ENCODE measurements at places on chromosomes 12 and 14. TPM values are rescaled to one million over a fixed set of nuclear protein-coding genes. Genes with fewer than 3 reads are reported as not detected.

The SCNN1A gene
- 29.2 TPM for total RNA-seq

GRCh38 chr12:80620281-80620680 is 87.2 kb upstream of the MYF6 start:
- no peaks in the 10 kb centered on the region for H3K27me3 ChIP-seq
- no peaks in the 10 kb centered on the region for H3K36me3 ChIP-seq
- no peak overlapping the region for H3K4me3 ChIP-seq
- H3K27ac ChIP-seq: no peak overlapping the region

DNA sequence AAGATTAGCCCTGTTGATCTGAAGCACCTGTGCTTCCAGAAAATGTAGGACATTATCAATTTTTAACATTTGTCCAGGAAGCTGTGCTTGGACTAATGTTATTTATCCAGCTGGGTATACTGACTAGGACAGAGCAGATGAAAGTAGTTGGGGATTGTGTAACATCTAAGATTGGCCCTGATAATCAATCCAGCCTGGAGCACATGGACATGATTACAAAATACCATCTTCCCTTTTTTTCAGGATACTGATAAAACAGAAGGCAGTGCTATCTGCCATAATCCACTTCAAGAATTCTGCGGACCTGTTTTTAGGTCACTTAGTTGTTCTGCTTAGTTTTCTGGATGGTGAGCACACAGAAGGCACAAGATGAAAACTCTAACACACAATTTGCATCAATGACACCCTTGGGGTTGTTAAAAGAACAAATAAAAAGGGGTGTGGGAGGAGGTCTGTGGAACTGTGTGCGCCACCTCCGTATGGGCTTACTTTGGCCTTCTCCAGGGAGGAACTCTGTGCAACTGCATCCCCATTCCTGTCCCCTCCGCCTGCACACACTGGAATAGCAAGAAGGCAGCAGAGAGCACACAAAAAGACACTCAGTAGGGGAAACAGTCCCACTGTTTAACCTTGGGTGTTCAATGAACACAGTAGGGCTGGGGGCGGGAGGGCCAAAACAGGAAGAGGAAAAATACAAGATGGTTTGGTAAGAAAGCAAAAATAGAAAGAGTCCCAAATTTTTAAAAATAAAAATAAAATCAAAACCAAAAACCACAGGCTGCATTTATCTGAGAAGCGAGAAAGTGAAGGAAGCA is 31.1 kb upstream of the DUSP6 start:
- no peaks in the 10 kb centered on the region for H3K27me3 ChIP-seq
- no peak for DNase-seq
- H3K4me3 ChIP-seq: peak overlapping the region; percentile 60
- H3K36me3 ChIP-seq: no peaks in the 10 kb centered on the region
- H3K27ac ChIP-seq: peak overlapping the region; percentile 77

- H3K4me3 ChIP-seq: peak overlapping the region; percentile 70
- no peaks in the 10 kb centered on the region for H3K36me3 ChIP-seq
- DNase-seq: no peak
- H3K27ac ChIP-seq: peak overlapping the region; percentile 31
- H3K27me3 ChIP-seq: peaks cover 4% of the 10 kb centered on the region
Measured at GRCh38 chr12:39440781-39441180, 2.1 kb downstream of the KIF21A start.

DNA sequence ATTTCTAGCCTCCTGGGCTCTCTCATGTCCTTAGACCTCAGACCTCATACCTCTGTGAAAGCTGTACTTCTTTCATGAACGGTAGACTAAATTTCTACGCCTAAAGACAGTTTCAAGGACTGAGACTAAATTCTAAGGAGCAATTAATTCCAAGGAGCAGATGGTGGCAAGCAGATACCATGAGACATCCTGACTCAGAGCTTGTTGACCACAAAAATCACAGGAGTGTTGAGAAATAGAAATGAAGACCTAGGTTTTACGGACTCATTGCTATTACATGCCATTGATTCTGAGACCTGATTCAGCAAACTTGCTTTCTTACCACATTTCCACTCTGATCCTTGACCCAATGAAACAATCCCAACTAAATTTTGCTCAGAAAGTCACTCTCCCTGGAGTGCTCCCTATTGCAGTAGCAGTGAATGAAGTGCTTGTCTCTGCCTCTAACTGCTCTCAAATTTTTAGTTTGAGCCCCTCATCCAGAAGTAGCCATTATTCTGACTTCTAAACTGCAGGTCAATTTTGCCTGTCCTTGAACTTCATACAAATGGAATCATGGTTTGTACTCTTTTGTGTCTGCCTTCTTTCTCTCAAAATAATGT is 52.0 kb downstream of the PEX5 start:
- DNase-seq: no peak
- peaks cover 4% of the 10 kb centered on the region for H3K27me3 ChIP-seq
- H3K36me3 ChIP-seq: no peaks in the 10 kb centered on the region
- no peaks in the 10 kb centered on the region for H3K4me1 ChIP-seq
- H3K27ac ChIP-seq: no peak overlapping the region
- H3K4me3 ChIP-seq: no peak overlapping the region

- peak overlapping the region; percentile 88 for H3K4me3 ChIP-seq
- peak; percentile 86 for DNase-seq
- H3K27me3 ChIP-seq: peaks cover 6% of the 10 kb centered on the region
- H3K36me3 ChIP-seq: no peaks in the 10 kb centered on the region
Measured at GRCh38 chr12:116533343-116534251, 25.6 kb upstream of the MAP1LC3B2 start.

GRCh38 chr12:75447691-75448393 is 32.7 kb upstream of the GLIPR1 start:
- H3K27ac ChIP-seq: no peak overlapping the region
- H3K36me3 ChIP-seq: no peaks in the 10 kb centered on the region
- no peak overlapping the region for H3K4me3 ChIP-seq
- no peaks in the 10 kb centered on the region for H3K27me3 ChIP-seq
- no peak for DNase-seq

GRCh38 chr12:68435816-68436215 is 103.7 kb upstream of the MDM1 start:
- H3K4me3 ChIP-seq: no peak overlapping the region
- no peak for DNase-seq
- H3K36me3 ChIP-seq: no peaks in the 10 kb centered on the region

DNA sequence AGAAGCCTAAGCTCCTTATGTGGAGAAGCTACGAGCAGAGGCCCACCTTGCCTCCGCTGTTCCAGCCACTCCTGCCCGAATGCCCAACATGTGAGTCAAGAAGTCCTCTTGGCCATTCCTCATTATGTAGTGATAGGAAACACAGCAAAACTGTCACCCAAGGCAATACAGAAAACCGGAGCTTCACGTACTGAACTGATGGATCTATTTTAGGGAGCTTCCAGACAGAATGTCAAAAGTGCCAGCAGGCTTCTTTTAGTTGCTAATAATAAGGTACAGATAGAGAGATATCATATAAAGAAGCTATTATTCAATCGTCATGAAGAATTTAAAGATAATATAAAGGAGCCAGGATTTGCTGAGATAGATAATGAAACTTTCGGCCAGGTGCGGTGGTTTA is 91.6 kb upstream of the SYT10 start:
- no peaks in the 10 kb centered on the region for H3K4me1 ChIP-seq
- no peaks in the 10 kb centered on the region for H3K36me3 ChIP-seq
- DNase-seq: no peak

Data from type B pancreatic cell (in vitro differentiated cells).